CD4-positive, alpha-beta T cell treated with Interleukin-2 at 100 ng/mL for 4 hours (primary cell): ENCODE measurements at places on chromosomes 6 and 20.
A peak's percentile ranks its signal among the peaks of the same experiment; 100 is the strongest.

DNA sequence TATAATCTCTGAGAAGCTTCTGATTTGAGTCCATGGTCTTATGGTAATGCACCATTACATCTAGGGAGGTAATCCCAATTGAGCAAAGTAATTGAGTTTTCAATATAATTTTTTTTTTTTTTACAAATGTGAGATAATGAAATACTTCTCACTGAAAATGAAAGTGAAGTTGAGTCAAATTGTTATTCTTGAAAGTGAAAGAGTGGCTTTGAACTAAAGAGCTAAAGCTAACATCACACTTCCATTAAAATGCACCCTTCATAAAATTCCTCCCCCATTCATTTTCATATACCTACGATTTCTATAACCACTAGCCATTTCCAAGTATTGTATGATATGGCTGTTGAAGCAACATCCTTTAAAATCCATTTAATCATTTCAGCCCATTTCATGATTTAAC is 149.1 kb upstream of the IMPG1 start:
- DNase-seq: no peak

GRCh38 chr6:26351544-26351953 is 13.4 kb upstream of the BTN3A2 start:
- no peak for DNase-seq

DNA sequence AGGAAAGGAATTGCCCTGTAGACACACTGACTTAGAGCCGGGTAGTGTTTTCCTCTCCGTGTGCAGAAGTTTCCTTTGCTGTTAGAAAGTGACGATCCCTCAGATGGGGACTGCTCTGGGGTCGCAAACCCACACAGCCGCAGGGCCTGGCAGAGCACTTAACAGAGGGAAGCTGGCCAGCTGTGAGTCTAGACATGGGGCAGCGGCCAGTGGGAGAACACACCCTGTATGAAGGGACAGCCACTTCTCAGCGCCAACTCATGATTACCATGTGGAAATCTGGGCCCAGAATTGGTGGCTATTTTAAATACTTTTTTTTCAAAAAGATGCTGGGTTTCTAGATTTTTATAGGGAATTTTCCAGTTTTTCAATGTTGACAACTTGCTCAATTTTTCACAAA is 39.4 kb downstream of the SLC9A8 start:
- DNase-seq: no peak

- no peak for DNase-seq
Measured at GRCh38 chr6:112911959-112912358, 564.8 kb downstream of the RFPL4B start.

GRCh38 chr20:32378461-32378860 is 20.3 kb downstream of the ASXL1 start:
- no peak for DNase-seq

DNA sequence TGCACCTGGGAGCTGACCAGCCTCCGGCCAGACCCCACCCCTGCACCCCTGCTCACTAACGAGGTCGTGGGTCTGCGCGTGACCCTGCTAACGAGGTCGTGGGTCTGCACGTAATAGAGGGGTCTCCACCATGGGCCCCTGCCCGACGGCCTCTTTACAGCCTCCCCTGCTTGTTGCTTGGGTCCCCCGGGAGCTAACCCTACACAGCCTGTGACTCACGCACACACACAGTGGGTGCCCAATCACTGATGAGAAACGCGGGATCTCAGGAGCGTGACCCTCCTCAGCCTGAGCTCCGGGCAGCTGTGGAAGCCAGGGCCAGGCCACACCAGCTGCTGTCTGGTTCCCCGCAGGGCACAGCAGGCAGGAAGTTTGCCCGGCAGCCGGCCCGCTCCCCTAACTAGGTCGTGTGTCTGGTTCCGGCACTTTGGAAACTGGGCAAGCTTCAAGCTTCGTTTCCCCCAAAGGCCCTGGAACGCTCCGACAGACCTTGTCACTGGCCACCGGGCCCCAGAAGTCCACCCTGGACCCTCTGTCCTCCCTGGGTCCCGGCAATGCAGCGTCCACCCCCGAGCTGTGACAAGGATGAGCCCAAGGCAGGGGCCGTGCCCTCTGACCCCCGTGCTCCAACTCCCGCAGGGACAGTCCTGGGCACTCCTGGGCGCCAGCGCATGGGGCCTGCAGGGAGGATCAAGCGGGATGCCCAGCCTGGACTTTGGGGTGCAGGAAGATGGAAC is 767 bp downstream of the PTK6 start:
- no peak for DNase-seq

- DNase-seq: no peak
Measured at GRCh38 chr20:15612198-15612597, 961.0 kb downstream of the KIF16B start.

DNA sequence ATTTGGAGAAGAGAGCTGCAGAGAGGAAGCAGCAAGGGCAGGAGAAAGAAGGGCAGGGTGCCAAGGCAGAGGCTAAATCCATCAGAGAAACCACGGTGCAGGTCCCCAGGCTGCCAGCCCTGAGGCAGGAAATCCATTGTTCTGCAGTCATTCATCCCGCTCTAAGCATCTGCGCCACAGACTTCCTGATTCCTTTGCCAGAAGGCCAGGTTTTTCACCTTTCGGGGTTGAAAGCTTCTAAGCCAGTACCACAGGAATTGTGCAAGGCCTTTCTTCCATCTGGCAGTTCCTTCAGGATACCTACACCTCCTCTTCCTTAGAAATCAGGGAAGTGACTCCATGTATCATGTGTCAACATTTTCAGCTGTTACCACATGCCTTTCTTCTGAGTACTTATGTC is 45.6 kb downstream of the ADGRF5 start:
- DNase-seq: no peak

DNA sequence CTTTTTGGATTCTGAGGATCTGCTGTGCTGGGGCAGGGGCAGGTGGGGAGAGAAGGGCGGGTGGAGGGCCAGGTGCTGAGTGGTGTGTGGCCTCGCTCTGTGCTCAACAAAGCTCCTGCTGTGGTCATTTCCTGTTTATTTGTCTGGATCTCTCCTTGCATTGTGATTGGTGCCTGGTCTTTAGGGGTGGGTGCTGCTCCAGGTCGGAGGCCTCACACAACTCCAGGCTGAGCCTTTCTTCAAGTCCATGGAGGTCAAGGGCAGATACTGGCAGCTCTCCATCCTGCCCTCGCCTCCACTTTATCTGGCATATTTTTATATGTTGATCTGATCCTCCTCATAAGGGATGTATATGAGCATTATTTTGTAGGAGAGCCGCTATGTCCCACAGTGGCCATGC is 36.2 kb downstream of the HLA-F start:
- DNase-seq: no peak

- no peak for DNase-seq
Measured at GRCh38 chr6:2636672-2637071, 114.0 kb downstream of the MYLK4 start.

GRCh38 chr6:148524976-148525375 is 182.3 kb downstream of the SASH1 start:
- DNase-seq: no peak

- DNase-seq: no peak
Measured at GRCh38 chr20:16714751-16715150, 15.1 kb upstream of the SNRPB2 start.

GRCh38 chr20:10739566-10739965 is 65.8 kb upstream of the JAG1 start:
- no peak for DNase-seq

GRCh38 chr20:31870726-31871617 is 538 bp downstream of the TTLL9 start:
- DNase-seq: no peak

DNA sequence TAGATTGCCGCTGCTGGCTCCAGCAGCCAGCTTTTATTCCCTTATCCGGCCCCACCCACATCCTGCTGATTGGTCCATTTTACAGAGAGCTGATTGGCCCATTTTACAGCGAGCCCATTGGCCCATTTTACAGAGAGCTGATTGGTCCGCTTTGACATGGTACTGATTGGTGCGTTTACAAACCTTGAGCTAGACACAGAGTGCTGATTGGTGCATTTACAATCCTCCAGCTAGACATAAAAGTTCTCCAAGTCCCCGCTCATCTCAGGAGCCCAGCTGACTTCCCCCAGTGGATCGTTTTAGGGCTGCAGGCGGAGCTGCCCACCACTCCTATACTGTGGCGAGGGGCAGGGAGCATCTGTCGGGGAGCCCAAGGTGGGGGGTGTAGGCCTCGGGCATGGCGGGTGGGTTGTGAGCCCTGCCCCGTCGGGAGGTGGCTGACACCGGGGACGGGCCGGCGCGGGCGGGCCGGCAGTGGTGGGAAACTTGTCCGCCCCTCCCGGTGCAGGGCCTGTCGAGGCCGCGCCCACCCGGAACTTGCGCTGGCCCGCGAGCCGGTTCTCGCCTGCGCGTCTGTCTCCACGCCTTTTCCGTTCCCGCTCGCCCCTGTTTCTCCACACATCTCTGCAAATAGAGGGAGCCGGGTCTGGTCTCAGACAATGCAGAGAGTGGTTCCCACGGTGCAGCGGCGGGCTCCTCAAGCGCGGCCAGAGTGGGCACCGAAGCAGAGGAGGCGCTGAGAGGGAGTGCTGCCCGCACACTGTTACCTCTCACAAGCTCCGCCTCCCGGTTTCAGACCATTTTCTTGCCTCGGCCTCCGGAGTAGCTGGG is 86.1 kb upstream of the STMND1 start:
- peak; percentile 57 for DNase-seq

- peak; percentile 11 for DNase-seq
Measured at GRCh38 chr6:117463762-117464665, 18.5 kb upstream of the DCBLD1 start.

DNA sequence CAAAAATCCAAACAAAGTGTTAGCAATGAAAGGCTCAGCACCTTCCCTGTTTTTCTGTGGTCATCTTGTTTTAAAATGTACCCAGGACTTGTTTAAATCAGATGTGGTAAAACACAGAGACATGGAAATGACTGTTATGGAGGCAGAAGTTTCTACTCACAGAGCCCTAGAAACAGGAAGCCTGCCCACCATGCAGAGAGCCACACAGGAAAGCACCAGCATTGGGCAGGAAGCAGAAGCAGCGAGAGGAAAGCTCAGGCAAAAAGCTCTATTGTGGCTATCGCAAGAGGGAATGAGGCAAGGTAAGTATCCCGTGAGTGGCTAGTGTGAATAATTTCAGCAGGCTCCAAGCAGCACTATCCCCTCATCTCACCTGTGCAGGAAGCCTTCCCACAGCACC is 42.8 kb downstream of the GPR6 start:
- DNase-seq: no peak

- no peak for DNase-seq
Measured at GRCh38 chr6:100161782-100162365, 167.9 kb upstream of the MCHR2 start.

DNA sequence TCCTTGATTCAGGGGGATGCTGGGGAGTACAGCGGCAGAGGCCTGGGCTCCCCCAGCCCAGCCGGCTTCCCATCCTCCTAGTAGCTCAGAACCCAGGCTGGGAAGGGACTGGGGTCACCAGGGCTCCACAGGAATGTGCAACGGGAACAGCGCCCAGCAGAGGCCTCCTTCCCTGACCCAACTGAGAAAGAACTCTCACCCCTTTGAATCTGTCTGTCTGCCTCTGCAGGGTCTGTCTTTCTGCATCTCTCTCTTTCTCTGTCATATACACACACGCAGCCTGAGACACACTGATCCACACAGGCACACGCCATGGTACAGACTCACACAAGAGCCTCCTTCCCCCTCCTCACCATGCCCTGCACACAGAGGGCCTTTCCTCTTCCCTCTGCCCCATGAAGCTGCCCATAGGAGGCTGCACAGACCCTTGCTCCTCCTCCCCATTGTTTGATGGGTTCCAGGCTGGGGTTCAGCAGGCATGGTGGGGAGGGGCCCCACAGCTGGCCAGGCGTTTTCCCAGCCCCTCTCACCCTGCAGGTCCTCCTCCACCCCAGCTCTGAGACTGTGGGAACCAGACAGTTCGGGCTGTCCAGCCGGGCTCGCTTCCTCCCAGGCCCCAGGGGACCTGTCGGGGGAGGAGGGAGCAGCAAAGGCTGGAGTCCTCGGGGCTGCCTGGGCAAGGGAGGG is 2.8 kb downstream of the FOXS1 start:
- DNase-seq: no peak

- no peak for DNase-seq
Measured at GRCh38 chr6:11631539-11631938, 94.0 kb downstream of the TMEM170B start.

DNA sequence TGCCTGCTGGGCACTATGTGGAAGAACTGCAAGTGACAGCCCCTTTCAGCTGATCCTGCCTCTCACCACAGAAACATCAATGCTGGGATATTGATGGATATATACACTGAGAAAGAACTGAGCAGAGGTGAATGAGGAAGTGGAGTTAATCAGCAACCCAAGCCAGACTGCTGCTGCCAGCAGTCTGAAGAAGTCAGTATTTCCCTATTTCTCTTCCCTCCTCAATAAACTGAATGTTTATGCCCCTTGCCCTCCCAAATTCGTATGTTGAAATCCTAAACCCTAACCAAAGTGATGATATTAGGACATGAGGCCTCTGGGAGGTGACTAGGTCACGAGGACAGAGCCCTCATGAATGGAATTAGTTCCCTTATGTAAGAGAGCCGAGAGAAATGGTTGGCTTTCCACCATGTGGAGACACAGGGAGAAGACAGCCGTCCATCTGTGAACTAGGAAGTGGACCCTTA is 76.3 kb downstream of the CDK19 start:
- no peak for DNase-seq

DNA sequence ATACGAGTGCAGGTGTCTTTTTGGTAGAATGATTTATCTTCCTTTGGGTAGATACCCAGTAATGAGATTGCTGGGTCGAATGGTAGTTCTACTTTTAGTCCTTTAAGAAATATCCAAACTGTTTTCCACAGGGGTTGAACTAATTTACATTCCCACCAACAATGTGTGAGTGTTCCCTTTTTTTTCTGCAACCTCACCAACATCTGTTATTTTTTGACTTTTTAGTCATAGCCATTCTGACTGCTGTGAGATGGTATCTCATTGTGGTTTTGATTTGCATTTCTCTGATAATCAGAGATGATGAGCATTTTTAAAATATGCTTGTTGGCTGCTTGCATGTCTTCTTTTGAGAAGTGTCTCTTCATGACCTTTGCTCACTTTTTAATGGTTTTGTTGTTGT is 1.9 kb upstream of the ZNF831 start:
- DNase-seq: peak; percentile 70

- no peak for DNase-seq
Measured at GRCh38 chr6:130810307-130811030, 16.7 kb upstream of the SMLR1 start.

DNA sequence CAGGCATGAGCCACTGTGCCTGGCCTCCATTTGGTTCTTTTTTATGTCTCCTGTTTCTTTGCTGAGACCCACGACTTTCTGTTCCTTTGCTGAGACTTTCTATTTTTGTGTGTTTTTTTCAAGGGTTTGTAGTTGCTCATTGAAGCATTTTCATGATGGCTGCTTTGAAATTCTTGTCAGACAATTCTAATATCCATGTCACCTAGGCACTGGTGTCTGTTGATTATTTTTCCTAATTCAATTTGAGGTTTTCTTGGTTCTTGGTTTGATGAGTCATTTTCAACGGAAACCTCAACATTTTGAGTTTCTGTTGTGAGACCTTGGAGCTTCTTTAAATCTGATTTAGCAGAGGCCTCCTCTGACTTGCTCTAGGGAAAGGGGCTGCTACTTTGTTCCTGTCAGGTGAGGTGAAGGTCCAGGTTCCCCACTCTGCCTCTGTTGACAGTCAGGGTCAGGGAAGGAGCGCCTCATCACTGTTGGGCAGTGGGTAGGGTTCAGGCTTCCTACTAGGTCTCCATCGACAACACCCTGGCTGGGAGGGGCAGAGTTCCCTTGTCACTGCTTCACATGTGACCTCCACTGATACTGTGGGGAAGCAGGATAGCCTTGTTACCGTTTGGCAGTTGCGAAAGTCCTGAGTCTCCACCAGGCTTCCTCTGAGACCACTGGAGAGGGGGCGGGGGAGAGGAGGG is 67.2 kb upstream of the RNF24 start:
- DNase-seq: peak; percentile 84
